ENCODE measurements at places on chromosomes 11 and 22.

DNA sequence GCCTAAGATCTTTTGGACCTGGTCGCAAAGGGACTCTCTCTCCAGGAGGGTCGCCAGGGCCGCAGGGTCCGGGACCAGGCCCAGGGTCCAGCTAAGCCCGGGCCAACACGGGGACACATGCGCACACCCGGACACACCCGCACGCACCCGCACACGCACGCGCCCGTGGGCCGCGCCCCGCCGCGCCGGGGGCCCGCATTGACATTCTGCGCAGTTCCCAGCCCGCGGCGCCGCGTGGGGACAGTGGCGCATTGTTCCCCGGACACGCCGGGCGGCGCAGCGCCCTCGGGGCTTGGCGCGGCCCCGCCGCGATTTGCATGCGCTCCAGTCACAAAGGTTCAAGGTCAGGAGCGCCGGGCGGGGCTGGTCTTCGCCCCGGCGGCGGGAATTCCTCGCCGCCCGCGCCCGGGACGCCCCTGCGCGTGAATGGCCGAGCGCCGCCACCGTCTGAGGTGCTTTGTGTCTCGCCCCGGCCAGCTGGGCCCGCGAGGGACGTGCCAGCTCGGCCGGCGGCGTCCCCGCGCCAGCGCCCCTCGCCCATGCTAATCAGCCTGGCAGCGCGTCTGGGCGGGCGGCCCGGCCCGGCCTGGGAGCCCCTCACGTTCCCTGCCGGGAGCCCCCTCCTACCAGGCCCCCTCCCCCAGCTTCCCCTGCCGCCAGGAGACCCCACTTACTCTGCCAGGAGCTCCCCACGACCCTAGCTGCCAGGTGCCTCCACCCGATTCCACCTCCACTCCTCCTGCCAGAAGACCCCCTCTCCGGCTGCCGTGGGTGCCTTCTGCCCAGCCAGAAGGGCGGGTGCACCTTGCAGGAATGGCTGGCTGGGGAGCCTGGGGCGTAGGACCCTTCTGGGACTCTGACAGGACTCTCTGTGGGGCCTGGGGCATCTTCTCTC lies 50.5 kb upstream of the WNT7B start:
- no peak for DNase-seq

DNA sequence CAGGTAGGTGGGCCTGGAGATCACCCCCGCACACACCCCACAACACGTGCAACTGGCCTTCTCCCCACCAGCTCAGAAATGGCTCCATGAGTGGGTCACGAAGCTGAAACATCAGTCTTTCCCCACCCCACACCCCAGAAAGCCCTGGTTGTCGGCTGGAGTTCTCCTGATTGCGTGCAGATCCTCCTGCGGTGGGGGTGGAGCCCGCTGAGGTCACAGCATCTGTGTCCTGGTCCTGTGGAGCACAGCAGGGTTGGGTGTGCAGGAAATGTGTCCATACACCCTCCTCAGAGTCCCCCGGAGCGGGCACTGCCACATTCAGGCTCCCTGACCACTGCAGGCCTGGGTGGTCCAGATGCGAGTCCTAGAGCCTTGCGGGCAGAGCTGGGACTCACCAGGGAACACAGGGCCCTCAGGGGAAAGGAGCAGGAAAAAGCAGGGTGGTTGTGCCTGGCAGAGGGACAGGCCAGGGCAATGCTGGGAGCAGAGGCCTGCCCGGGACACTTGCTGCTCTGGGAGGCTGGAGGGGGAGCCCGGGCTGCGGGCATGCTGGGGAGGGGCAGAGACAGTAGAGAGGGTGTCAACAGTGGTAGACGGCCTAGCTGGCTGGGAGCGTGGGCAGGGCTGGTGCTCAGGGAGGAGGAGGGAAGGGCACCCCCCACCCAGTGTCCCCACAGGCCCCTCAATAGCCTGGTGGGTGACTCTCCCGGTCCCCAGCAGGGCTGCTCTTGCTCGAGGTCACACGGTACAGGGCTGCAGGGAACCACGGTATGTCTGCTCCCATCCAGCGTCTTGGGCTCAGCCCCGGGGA lies 42.4 kb upstream of the PPARA start:
- DNase-seq, result no peak

- no peak for DNase-seq
Measured at GRCh38 chr11:102357116-102357515, 10.1 kb downstream of the BIRC2 start.

DNA sequence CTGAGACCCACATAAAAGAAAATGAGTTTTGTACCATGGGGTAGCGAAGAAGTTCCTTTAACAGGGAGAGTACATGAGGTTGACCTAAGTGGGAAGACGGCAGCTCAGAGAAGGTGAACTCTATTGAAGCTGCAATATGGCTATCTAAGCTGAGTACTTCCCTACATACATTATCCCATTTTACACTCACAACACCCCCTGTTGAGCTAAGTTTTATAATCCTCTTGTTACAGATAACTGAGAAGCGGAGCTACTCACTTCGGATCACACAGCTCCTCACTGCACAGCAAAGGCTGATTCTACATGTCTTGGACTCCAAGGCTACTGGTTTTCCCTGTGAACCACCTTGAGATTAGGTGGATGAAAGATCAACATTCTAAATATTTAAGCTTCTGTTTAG lies 8.2 kb upstream of the PIWIL4 start:
- DNase-seq, result no peak

DNA sequence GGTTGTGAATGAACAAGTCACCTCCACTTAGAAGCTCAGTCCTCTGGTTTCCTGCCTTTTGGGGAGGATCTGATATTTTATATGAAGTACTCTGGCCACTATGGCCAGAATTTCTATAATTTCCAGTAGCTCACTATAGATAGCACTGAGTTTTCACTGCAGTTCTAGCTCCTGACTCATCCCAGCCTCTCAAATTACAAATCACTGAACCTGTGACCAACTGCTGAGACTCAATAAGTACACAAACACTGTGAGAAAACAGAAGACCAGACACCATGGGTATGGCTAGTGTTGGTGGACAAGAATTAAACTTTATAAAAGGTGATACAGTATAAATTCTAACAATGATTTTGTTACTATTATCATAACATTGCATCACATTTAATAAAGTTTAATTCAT lies 47.1 kb upstream of the UCP3 start:
- DNase-seq, result no peak

- DNase-seq, result no peak
Measured at GRCh38 chr11:2892215-2892966, 6.8 kb upstream of the CDKN1C start.

- no peak for DNase-seq
Measured at GRCh38 chr22:39361496-39361895, 11.7 kb downstream of the SYNGR1 start.

DNA sequence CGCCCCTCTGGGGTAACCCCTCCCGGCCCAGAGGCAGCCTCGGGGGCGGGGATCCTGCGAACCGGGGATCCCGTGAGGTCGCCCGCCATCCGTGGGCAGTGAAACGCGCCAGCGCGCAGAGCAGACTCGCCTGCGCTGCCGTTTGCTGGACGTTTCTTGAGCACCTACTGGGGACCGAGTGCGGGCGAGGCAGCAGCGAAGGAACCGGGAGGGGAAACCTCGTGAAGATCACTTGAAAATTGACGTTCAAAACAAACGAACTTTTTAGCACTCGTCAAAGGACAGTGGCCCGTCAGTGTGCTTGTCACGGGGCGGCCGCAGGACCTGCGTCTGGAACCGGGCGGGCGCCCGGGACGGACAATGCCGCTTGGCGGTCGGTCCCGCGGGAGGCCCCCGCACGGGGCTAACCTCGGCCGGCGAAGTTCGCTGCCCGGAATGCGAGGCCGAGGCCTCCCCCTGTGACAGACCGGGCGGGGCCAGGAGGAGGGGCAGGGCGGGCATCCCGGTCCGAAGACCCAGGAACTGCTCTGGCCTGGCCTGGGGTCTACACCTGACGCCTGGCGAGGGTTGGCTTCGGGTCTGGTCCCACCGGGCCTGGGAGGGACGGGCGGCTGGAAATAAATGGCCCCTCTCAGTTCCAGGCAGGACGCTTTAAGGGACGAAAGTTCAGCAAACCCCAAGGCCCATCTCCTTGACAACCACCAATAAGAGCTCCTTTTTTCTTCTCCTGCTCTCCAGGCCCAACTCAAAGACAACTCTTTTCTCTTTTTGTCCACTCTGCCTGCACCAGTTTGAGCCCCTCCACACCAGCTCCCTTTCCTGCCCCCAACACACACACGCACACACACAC lies 723 bp upstream of the SCUBE1 start:
- no peak for DNase-seq

GRCh38 chr11:23205156-23205871 lies 345.0 kb upstream of the CCDC179 start:
- no peak for DNase-seq

DNA sequence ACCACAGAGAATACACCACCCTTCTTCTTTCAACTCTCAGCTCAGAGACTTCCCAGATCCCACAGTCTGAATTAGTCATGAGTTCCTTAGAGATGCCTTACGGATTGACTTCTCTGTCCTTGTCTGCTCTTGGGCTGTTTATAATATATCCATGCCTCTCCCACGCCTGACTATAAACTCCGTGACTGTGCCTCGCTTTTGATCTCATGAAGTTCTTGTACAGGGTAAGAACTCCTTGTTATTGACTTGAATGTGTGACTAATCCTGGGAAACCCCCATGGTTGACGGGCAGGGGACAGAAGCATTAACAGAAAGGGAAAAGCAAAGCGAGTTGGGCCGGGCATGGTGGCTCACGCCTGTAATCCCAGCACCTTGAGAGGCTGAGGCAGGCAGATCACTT lies 62.4 kb upstream of the POU2AF1 start:
- no peak for DNase-seq

DNA sequence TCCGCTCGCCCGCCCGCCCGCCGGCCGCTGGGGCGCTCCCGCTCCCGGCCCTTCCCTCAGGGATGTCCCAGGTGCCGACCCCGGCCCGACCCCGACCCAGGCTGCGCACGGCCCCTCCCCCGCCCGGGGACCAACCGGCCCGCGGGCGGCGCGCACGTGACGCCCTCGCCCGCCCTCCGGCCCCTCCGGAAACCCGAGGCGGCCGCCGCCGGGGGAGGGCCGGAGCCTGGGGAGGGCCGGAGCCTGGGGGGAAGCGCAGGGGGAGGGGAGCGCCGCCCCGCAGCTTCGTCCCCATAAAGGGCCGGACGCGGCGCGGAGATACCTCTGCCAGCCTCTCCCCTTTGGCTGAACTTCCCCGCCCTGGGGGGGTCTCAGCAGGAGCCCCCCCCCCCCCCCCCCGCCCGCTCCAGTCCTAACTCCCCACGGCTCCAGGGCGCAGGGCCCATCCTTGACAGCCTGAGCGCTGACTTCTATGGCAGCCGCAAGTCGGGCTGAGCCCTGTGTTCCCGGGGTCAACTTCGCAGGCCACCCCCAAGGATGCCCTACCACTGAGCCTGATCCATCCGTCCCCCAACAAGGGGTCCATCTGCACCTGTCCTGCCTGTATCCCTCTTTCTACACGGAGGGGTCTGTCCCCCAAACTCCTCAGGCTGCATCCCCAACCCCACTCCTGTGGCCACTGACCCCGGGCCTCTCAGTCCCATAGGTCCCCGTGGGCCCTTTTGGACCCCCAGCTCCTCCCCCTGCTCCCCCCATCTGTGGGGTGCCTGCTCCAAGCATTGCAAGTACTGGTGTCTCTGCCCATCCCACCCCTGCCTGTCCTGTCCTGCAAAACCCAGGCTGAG lies at the start of gene MAPK12:
Gene MAPK12, minus strand, starts transcription at position 69 of the 845 bp plus-strand sequence. CDS start 174 bp downstream, outside the sequence.
- DNase-seq, result no peak

DNA sequence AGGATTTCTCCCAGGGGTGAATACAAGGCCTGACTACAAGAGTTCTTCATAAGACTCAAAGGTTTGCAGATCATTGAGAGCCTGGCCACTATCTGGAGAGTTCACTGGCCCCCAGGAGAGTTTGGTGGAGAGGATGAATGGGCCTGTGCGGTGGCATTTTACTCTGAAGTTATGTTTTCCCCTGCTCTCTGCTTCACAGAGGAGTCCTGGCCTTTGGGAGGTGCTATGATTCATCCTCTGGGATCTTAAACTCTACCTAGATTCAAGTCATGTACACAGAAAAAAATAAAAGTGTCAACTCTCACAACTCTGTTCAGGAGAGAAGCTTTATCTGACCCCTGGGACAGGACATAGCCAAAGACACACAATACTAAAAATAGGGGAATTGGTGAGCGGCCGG lies 159.1 kb upstream of the CARD18 start:
- no peak for DNase-seq

DNA sequence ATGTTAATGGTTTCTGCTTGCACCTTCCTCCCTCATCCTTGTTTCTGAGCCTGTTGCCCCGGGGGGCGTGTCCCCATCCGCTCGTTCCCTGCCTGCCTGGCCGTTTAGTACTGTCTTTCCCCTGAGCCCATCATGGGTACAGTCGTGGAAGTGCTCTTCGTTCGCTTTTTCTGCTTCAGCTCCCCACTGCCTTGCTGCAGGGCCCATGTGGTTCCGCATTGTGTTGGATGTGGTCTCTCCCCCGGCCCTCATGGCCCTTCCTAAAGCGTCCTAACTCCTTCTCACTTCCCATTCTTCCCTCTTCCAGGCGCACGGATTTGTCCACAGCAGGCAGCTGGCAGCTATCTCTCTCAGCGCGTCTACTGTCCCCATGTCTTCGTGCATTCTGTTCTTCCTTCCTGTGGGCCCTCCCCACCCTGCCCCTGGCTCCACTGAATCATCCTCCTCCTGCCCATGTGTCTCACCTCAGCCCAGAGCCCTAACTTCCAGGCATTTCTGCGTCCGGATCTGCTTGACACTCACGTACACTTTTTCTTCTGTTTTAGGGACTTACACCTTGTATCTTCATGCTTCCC lies 98.1 kb downstream of the ZBTB16 start:
- no peak for DNase-seq

Measured in RWPE2 (cell line).